ENCODE measurements at places on chromosomes 1 and 21. TPM values are rescaled to one million over a fixed set of nuclear protein-coding genes. Genes with fewer than 3 reads are reported as not detected.

DNA sequence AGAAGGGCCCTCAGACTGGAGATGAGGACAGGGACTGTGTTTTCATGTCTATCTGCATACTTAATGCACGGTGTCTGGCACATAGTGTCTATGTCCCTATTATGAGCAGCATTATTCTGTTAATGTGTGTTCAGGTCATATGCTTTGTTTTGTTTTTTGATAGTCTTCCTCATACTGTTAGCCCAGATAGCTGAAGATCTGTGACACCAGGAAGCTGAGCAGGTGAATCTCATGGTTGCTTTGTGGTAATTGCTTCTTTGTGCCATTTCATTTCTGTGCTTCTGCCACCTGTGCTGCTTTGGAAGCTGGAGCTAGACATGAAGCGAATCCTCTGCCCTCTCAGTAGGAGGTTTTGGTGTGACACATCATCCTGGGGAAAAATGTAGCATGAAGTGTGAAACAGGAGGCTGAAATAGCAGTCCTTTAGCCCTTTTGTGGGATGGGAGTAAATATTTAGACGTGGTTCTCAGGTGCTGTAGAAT, 15.8 kb downstream of the SMAP2 start:
- no peak for DNase-seq

GRCh38 chr1:153343811-153344717, 4.6 kb downstream of the PGLYRP4 start:
- DNase-seq: peak; percentile 70

GRCh38 chr1:207951652-207952051, 40.7 kb upstream of the CD34 start:
- no peak for DNase-seq

Gene AXDND1
- polyA plus RNA-seq: not detected

Measured in K562 (cell line).